Islet precursor cell (in vitro differentiated cells): ENCODE measurements at places on chromosomes 3 and 15.

GRCh38 chr15:96495386-96495785 is 164.9 kb downstream of the NR2F2 start:
- DNase-seq, result no peak

DNA sequence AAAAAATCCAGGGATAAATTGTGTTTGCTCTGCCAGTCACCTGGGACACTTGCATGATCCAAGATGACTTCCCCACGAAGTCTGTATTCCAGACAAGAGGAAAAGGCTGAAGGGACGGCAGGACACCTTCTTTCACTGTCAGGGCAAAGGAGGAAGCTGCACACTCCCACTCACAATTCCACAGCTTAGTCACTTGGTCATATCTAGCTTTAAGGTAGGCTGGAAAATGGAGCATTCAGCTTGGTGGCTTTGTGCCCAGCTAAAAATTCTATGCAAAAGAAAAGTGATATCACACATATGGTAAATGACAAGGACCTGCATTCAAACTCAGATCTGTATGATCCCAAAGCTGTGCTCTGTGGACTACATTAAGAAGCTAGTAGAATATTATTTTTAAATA is 109.2 kb upstream of the TPM1 start:
- DNase-seq, result no peak

- no peak for DNase-seq
Measured at GRCh38 chr3:24341668-24342067, 153.0 kb downstream of the THRB start.

DNA sequence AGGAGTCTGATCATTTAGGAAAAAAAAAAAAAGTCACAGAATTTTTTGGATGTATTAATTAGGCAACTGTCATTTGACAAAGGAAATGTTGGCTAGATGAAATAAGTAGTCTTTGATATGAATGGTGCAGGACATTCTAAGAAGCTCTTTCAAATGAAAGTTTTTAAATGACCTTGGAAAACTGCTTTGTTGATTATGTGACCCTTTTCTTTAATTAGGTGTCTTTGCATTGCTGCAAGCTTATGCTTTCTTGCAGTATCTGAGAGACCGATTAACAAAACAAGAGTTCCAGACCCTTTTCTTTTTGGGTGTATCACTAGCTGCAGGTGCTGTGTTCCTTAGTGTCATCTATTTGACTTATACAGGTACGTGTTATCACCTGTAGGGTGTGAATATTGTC is 84.0 kb downstream of the STT3B start:
- no peak for DNase-seq

- DNase-seq, result no peak
Measured at GRCh38 chr3:178562947-178563232, 26.7 kb downstream of the KCNMB2 start.

DNA sequence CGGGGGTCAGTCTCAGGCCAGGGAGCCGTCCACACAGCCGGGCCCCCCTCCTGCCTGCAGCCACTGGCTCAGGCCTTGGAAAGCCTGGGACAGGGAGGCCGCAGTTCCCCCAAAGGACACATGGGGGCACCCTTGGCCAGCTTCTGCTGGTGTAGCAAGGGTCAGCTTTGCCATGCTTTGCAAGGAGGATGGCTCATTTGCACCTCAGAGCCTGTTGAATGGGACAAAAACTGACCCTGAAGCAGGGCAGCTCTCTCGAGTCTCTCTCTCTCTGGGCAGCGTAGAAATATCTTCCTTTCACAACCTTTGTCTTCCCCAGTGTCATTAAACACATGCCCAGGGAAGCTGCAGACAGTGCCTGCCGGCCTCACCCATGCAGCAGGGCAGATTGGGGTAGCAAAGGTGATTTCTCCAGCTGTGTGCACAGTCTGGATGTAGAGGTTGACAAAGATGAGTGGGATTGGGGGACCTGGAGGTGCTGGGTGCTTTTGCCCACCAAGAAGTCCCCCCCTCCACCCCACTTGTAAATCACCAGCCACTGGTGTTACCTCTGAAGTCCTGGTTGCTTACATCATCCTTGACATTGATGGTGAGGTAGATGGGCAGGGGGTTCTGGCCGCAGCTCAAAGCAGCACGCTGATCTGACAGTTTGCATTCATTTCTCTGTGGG is 17.4 kb upstream of the EHD4 start:
- peak; percentile 93 for DNase-seq

DNA sequence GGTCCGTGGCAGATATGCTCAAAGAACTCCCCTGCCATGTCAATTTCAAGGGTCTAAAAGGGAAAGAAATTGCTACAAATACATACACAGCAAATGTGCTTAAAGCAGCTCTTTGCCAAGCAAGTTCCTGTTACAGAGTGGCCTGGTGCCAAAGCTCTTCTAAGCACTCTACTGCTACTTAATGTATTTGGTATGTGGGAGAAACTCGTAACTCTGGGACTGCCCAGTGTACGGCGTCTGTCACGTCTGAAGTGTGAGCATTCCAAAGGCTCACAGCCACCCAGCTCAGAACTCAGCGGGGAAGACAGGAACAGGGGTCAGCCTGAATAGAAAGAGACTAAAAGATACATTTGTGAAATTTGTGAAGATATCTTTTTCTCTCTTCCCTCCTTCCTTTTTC is 54.6 kb downstream of the RBMS3 start:
- DNase-seq, result peak; percentile 95

GRCh38 chr15:57589754-57590153 is 1.9 kb upstream of the MYZAP start:
- DNase-seq, result peak; percentile 36

DNA sequence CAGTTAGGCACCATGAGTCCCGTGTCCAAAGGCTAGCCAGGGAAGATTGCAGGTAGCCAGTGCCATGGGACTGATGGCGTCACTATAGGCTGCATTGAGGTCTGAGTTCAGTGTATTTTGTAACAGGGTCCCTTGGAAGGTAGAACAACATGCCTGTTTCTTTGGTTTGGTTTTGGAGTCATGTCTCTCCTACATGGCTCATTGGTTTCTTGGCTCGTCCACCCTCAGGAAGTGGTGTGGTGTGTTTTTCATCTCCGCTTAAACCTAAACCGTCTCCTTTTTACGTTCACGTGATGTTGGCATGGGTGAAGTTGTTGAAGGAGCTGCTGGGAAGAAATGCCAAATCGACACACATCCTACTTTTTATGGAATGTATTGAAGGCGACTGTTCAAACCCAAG is 71.6 kb downstream of the FLNB start:
- DNase-seq, result no peak

DNA sequence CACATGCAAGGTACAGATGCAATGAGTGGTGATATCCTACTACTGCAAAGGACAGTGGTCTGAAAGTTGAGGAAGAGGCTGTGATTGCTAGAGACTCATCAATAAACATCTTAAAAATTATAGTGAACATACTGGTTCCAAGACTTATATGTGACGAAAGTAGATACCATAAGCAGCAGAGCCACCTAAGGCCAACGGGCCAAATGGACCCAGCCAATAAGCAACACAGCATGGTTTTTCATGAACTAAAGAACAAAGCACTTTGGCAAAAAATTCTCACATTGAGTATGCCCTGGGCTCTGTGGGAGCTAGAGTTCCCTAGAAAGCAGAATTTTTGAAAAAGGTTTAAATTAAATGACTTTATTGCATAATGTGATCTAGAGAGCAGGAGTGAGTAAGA is 272.1 kb downstream of the SI start:
- DNase-seq, result no peak

- no peak for DNase-seq
Measured at GRCh38 chr3:12413721-12414255, 70.5 kb upstream of the TSEN2 start.

DNA sequence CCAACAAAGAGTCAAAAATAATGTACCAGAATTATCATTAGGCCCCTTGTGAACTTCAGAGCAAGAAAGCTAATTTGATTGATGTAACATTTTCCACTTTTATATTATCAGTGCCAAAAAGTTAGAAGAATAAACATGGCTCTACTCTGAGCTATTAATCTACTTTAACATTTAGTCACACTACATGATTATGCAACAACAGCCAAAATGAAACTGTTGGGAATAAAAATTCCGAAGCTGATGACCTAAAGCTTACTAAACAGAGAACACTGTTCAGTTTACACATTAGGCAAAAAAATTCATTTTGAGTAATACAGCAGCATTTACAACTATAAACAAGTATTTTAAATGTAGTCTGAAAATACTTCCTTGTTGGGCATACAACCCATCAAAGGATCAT is 1134.1 kb downstream of the EPHA3 start:
- DNase-seq, result no peak

DNA sequence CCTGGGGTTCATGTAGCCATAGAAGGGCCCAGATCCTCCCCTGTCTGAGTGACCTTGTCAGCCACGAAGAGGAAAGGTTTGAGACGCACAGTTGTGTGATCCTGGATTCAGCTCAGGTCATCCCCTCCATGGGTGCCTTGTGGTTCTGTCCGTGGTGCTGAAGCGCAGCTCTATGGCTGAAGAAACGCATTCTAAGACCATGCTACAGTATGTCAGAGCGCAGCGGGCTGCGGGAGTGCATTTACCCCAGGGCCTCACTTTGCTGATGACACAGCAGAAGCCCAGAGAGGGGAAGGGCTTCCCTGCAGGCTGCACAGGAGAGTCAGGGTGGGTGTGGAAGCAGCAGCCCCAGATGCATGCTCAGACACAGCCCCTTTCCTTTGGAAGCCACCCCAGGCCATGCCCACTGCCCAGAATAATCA is 68.8 kb upstream of the IQSEC1 start:
- DNase-seq, result peak; percentile 85

DNA sequence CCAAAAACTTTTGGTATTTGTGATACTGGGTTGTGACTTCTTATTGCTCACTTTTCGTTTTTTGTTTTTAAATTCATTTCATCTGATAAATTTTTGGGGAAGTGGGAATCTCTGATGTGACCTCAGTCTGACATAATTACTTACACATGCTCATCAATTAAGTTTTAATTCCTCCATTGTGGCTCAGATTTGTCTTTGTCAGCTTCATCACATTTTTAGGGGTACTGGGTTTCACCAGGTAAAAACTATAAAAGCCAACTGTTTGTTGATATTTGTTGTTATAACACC is 425.3 kb upstream of the TGFBR2 start:
- no peak for DNase-seq

GRCh38 chr3:65483480-65483879 is 555.2 kb downstream of the MAGI1 start:
- DNase-seq, result peak; percentile 82

GRCh38 chr3:21409401-21409800 is 341.6 kb downstream of the ZNF385D start:
- no peak for DNase-seq

DNA sequence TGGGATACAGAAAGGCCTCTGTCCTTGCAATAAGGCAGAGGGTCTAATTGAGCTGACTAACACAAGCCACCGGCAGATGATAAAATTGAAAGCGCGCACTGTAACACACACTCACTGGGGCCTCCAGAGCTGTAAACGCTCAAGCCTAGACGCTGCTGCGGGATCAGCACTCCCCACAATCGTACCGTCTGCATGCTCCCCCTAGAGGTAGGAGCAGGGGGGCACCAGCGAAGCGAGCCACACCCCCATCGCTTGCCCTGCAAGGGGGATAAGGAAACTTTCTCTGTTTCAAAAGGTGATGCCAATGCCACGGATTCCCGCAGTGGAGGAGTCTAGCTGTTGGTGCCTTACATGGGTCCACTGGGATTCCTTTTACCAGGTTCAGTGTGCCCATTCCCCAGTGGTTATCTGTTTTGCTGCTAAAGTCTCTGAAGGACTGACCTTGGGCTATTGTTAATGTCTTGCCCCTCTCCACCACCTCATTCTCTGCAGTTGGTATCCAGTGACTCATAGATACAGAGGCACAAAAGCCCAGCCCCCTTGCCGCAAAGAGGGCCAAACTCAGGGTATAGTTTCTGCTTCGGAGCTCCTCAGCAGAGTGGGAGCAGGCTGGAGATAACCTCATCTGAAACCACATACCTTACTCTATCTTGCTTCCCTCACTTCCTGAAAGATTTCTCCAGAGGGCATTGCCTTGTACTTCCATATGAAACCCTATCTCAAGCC is 139.3 kb upstream of the KBTBD8 start:
- DNase-seq, result peak; percentile 71

DNA sequence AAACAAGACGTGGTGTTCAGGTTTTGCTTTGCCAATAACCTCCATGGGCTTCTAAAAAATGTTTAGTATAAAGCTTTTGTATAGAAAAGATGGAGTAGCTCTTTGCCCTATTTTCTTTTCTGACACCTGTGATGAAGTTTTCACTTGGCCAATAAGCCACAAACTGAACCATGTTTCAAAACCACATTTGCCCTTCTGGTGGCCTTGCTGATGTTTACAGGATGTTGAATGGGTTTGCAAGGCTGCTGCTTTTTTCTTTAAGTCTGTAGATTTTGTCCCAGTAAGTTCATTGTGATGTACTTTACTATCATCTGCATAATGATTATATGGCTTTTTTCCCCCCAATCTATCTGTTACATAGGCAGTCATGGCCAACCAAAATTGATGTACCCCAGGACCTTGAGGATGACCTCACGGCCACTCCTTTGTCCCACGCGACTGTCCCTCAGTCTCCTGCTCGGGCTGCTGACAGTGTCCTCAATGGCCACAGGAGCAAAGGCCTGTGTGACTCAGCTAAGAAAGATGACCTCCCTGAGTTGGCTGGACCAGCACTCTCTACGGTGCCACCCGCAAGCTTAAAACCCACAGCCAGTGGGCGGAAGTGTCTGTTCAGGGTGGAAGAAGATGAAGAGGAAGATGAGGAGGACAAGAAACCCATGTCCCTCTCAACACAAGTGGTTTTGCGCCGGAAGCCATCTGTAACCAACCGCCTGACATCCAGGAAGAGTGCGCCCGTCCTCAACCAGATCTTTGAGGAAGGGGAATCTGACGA is 60.8 kb downstream of the SNRK start:
- DNase-seq, result no peak

GRCh38 chr3:57015350-57015729 is 45.1 kb upstream of the SPATA12 start:
- DNase-seq, result no peak

DNA sequence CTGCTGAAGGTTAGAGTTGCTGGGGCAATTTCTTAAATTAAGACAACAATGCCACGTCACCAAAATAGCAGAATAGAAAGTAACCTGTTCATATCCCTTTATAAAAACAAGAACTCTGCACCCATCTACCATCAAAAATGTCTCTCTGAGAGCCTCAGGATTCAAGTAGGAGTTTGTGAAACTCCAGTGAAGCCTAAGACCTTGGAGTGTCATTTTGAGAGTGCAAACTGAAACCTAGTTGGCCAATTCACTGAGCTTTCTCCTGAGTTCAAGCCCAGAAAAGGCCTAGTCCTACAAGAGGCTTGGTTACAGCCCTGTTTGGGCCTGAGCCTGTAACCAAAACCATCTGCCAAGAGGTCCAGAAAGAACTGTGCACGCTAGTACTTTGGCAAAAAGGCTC is 335.1 kb downstream of the EFHB start:
- DNase-seq, result no peak
